ENCODE measurements at places on chromosomes 13 and 19. TPM values are rescaled to one million over a fixed set of nuclear protein-coding genes. Genes with fewer than 3 reads are reported as not detected.

Gene ARHGEF7
- total RNA-seq = 21.0 TPM

Gene CYP2A7
- not detected for total RNA-seq

Gene TNFSF13B
- 0.02 TPM for total RNA-seq

Gene ABCC4
- 15.5 TPM for total RNA-seq

Gene IQCN
- total RNA-seq = 0.48 TPM

Gene LILRB4
- not detected for total RNA-seq

Gene ZNF8
- total RNA-seq = 1.0 TPM

Gene SWSAP1
- total RNA-seq = 2.4 TPM

Gene RNF126
- total RNA-seq = 45.1 TPM

Gene CEACAM7
- total RNA-seq = not detected

Gene ZNF71
- 9.8 TPM for total RNA-seq

Gene NBEA
- total RNA-seq = 2.1 TPM

Gene FGF22
- total RNA-seq = 1.2 TPM

Gene CEACAM4
- total RNA-seq = not detected

Gene PRKACA
- 34.4 TPM for total RNA-seq

Gene OR10H1
- total RNA-seq = not detected

Gene PSG11
- total RNA-seq = not detected

Gene TEX101
- not detected for total RNA-seq

Gene SERTAD3
- total RNA-seq = 39.0 TPM

Gene ADAMTS10
- 20.7 TPM for total RNA-seq

Gene NFIC
- 44.3 TPM for total RNA-seq

Gene CD70
- 24.7 TPM for total RNA-seq
